Cardiac muscle cell (in vitro differentiated cells and primary cell): ENCODE measurements at places on chromosomes 11 and 22.

- DNase-seq, result no peak
Observed at GRCh38 chr11:130814440-130815096, 101.7 kb downstream of the SNX19 start.

- peak; percentile 24 for DNase-seq
Observed at GRCh38 chr11:8167796-8168195, 1.0 kb downstream of the RIC3 start.

DNA sequence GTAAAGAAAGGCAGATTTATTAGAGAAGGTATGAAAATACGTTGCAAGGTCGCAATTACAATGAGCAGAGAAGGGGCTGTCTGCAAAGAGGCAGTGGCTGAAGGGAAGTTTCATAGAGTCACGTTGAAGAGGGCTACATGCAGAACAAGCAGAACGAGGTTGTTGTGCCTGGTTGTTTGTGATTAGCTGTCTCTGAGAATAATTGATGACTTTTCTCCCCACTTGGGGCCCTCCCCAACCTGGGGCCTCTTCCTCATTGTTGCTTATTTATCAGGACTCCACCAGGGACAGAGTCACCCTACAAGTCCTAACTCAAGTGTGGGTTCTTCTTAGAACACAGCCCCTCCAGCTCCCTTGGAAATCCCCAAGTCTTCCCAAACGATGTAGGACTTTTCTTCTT lies 29.1 kb downstream of the CSF2RB start:
- no peak for DNase-seq

- DNase-seq, result no peak
Observed at GRCh38 chr22:35343664-35344550, 37.0 kb upstream of the HMOX1 start.

- no peak for DNase-seq
Observed at GRCh38 chr11:75500742-75501141, 25.0 kb downstream of the GDPD5 start.
